ENCODE measurements at places on chromosomes 1 and 21. TPM values are rescaled to one million over a fixed set of nuclear protein-coding genes. Genes with fewer than 3 reads are reported as not detected.

DNA sequence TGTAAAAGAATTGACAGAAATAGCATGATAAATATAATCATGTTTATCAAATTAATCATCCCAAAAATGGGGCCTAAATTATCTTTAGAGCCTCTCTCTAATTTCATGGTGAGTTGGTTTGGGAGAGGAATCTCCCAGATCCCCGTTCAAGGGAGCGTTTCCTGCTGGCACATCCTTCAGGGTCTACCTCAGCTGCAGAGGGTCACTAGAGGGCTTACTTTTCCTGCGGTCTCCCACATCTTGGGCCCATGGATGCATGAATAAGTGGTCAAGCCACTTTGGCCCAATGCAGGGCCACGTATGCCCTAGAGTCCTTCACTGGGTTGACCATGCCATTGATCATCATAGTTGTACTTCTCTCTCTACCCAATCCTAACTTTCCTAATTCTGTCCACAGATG, 164.1 kb downstream of the USP25 start:
- H3K27me3 ChIP-seq, result no peaks in the 10 kb centered on the region
- H3K4me3 ChIP-seq, result no peak overlapping the region
- no peaks in the 10 kb centered on the region for H3K36me3 ChIP-seq
- no peaks in the 10 kb centered on the region for H3K4me1 ChIP-seq
- H3K27ac ChIP-seq, result no peak overlapping the region

- no peaks in the 10 kb centered on the region for H3K36me3 ChIP-seq
- H3K4me1 ChIP-seq, result no peaks in the 10 kb centered on the region
- H3K27me3 ChIP-seq, result no peaks in the 10 kb centered on the region
- no peak overlapping the region for H3K27ac ChIP-seq
- DNase-seq, result no peak
These were observed 4.1 kb downstream of the UQCRHL start for GRCh38 chr1:15803380-15803779.

- H3K27ac ChIP-seq, result no peak overlapping the region
- no peaks in the 10 kb centered on the region for H3K27me3 ChIP-seq
- no peaks in the 10 kb centered on the region for H3K36me3 ChIP-seq
- no peak overlapping the region for H3K4me3 ChIP-seq
These were observed 18.0 kb downstream of the ACP6 start for GRCh38 chr1:147652306-147652705.

DNA sequence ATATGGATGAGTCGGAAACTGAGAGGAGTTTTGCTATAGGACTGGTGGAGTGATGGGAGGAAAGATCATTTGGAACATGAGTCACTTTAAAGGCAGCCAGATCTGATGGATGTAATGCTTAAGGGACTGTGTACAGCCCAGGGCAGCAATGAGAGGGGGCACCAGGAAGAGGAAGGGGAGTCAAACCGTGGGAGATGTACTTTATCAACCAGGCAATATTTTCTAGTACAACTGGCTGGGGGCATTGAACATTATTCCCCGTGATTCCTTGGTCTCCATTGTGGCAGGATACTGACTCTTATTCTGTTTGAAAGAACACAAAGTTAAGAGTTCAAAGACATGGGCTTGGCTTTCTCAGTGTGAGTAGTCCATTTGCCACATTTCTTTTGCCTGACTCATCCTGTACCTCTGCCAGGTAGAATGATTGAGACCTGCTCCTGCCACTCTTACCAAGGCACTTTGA, 268.2 kb upstream of the NR5A2 start:
- no peak overlapping the region for H3K4me3 ChIP-seq
- no peak for DNase-seq
- no peaks in the 10 kb centered on the region for H3K27me3 ChIP-seq
- no peak overlapping the region for H3K27ac ChIP-seq
- no peaks in the 10 kb centered on the region for H3K36me3 ChIP-seq

GRCh38 chr1:89112871-89113613, 12.9 kb downstream of the GBP2 start:
- peaks cover 70% of the 10 kb centered on the region for H3K36me3 ChIP-seq
- H3K27ac ChIP-seq, result no peak overlapping the region
- no peak for DNase-seq
- no peaks in the 10 kb centered on the region for H3K27me3 ChIP-seq
- H3K4me1 ChIP-seq, result peaks cover 3% of the 10 kb centered on the region

- H3K36me3 ChIP-seq, result no peaks in the 10 kb centered on the region
- H3K27ac ChIP-seq, result no peak overlapping the region
- H3K27me3 ChIP-seq, result no peaks in the 10 kb centered on the region
- no peak for DNase-seq
- no peak overlapping the region for H3K4me3 ChIP-seq
These were observed 7.7 kb upstream of the GIPC2 start for GRCh38 chr1:78038071-78038470.

GRCh38 chr1:30191154-30191702, 532.2 kb downstream of the MATN1 start:
- H3K36me3 ChIP-seq, result no peaks in the 10 kb centered on the region
- no peak for DNase-seq
- H3K27ac ChIP-seq, result peak overlapping the region; percentile 71
- no peak overlapping the region for H3K4me3 ChIP-seq
- peaks cover 14% of the 10 kb centered on the region for H3K4me1 ChIP-seq

Gene LAMC2
- total RNA-seq, result not detected

Gene FCRL1
- total RNA-seq, result not detected

Gene BMP8A
- total RNA-seq, result 0.18 TPM

Gene LYPD8
- total RNA-seq, result not detected

Gene LENEP
- 0.72 TPM for total RNA-seq

Gene RGS13
- 0.24 TPM for total RNA-seq

Gene SPRR2B
- not detected for total RNA-seq

Gene KRTAP20-3
- total RNA-seq, result not detected

Gene CRYAA
- total RNA-seq, result not detected

Gene SUSD4
- total RNA-seq, result 0.16 TPM
